ENCODE measurements at places on chromosomes 7 and 10. TPM values are rescaled to one million over a fixed set of nuclear protein-coding genes. Genes with fewer than 3 reads are reported as not detected.

Gene ARHGEF5
- total RNA-seq: 0.89 TPM

Gene CDHR1
- under 0.01 TPM for total RNA-seq

Gene HMX2
- total RNA-seq: not detected

Gene MEIG1
- total RNA-seq: not detected

Gene ETV1
- total RNA-seq: 6.8 TPM

Gene AKR1C1
- 6.8 TPM for total RNA-seq

Gene GDF10
- total RNA-seq: not detected

Measured in smooth muscle cell of the umbilical artery (primary cell).